Neuronal stem cell (in vitro differentiated cells): ENCODE measurements at places on chromosomes 6 and 20.

DNA sequence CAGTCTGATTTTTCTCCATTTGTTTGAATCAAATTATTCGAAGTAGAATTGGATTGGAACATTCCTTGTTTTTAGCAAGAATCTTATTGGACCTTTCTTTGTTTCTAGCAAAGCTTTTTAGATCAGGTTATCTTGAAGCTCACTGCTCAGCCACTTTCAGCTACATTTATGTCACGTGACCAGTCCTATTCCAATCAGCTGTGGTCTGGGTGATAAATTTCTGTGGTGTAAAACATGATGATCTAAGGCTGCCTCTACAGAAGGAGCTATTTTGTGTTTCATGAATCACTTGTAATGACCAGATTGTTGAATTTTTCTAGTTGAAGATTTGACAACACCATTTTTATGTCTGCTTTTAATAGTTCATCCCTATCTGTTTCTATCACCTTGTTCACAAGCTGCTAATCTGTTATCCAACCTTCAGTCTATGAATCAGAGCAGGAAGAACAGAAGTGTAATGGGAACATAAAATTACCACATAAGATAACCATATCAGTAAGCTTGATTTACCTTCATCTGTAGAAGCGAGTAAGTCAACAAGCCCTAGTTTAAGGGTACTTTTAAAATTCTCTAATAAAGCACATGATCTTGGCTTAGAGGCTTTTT is 101.0 kb upstream of the MAP3K7 start:
- H3K27ac ChIP-seq = no peak overlapping the region
- H3K27me3 ChIP-seq = no peaks in the 10 kb centered on the region
- no peaks in the 10 kb centered on the region for H3K36me3 ChIP-seq
- H3K4me3 ChIP-seq = no peak overlapping the region
- DNase-seq = no peak

DNA sequence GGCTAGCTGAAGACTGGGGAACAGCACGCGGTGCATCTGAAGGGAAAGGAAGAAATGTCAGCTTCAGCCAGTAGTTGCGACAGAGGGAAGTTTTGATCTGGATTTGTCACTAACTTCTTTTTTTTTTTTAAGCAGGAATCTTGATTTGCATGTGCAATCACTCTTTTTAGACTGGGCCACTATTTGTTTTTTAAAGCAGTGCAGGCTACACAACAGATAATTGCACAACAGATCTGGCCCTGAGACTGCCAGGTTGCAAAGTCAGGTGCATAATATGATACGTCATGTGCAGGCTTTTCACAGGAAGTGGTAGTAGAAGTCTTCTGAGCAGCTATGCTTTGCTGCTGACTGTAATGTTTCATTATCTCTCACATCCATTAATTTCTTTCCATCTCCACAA is 13.5 kb downstream of the PFDN4 start:
- H3K4me3 ChIP-seq = no peak overlapping the region
- H3K36me3 ChIP-seq = peaks cover 3% of the 10 kb centered on the region
- H3K27me3 ChIP-seq = no peaks in the 10 kb centered on the region
- no peaks in the 10 kb centered on the region for H3K4me1 ChIP-seq
- no peak for DNase-seq
- H3K27ac ChIP-seq = no peak overlapping the region

DNA sequence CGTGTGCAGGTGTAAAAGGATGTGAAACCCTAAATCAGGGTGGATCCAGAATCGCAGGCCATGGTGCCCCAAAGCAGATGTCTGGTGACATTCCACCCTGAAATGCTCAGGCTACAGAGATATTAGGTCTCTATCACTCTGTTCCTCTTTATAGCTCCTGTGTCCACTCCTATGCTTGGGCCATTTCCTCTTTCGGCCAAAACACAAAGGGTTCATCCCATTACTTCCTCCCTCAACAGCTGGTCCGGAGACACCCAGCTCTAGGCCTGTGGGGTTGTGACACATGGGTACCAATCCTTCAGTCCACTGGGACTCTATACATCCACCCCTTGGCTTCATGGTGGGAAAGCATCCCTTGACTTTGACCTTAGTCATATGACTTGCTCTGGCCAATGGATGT is 1.7 kb upstream of the SIGLEC1 start:
- no peak overlapping the region for H3K27ac ChIP-seq
- no peaks in the 10 kb centered on the region for H3K36me3 ChIP-seq
- no peak overlapping the region for H3K4me3 ChIP-seq
- DNase-seq = no peak
- H3K4me1 ChIP-seq = no peaks in the 10 kb centered on the region

- no peaks in the 10 kb centered on the region for H3K4me1 ChIP-seq
- no peak for DNase-seq
- H3K27ac ChIP-seq = no peak overlapping the region
- H3K36me3 ChIP-seq = no peaks in the 10 kb centered on the region
- H3K27me3 ChIP-seq = peaks cover 2% of the 10 kb centered on the region
These were observed 329.5 kb upstream of the HSF2 start for GRCh38 chr6:122069932-122070331.

GRCh38 chr20:57481281-57481711 is 43.6 kb downstream of the CTCFL start:
- H3K36me3 ChIP-seq = no peaks in the 10 kb centered on the region
- H3K27ac ChIP-seq = no peak overlapping the region
- no peaks in the 10 kb centered on the region for H3K27me3 ChIP-seq
- H3K4me3 ChIP-seq = no peak overlapping the region

DNA sequence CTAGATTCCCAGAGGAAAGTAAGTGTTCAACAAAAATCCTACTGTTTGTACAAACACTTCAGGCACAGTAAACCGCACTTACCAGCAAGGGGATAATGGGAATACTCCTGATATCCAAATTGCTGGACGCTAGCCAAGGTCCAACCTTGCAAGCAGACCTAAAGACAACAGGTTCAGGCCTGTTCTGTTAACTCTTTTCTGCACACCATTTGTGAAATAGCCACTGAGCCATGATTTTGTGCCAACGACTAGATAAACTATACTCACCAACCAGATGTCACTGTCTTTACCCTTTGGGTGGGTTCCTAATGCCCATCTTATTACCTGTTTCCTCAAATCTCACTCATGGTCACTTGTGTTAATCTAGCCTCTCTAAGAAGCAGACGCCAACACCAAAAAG is 43.5 kb downstream of the GOPC start:
- no peaks in the 10 kb centered on the region for H3K27me3 ChIP-seq
- no peak overlapping the region for H3K27ac ChIP-seq
- no peak overlapping the region for H3K4me3 ChIP-seq
- no peaks in the 10 kb centered on the region for H3K4me1 ChIP-seq

GRCh38 chr6:76814496-76815458 is 648.5 kb downstream of the HTR1B start:
- H3K27ac ChIP-seq = no peak overlapping the region
- H3K4me3 ChIP-seq = no peak overlapping the region
- H3K36me3 ChIP-seq = no peaks in the 10 kb centered on the region
- DNase-seq = no peak
- H3K27me3 ChIP-seq = no peaks in the 10 kb centered on the region

GRCh38 chr20:60361761-60362395 is 403.7 kb downstream of the CDH26 start:
- H3K36me3 ChIP-seq = no peaks in the 10 kb centered on the region
- DNase-seq = no peak
- H3K27ac ChIP-seq = no peak overlapping the region
- peaks cover 4% of the 10 kb centered on the region for H3K4me1 ChIP-seq
- no peak overlapping the region for H3K4me3 ChIP-seq
- H3K27me3 ChIP-seq = no peaks in the 10 kb centered on the region

GRCh38 chr20:33744773-33745385 is 13.1 kb downstream of the ZNF341 start:
- H3K4me1 ChIP-seq = peaks cover 4% of the 10 kb centered on the region
- H3K36me3 ChIP-seq = no peaks in the 10 kb centered on the region
- H3K27ac ChIP-seq = no peak overlapping the region
- no peaks in the 10 kb centered on the region for H3K27me3 ChIP-seq
- no peak for DNase-seq

DNA sequence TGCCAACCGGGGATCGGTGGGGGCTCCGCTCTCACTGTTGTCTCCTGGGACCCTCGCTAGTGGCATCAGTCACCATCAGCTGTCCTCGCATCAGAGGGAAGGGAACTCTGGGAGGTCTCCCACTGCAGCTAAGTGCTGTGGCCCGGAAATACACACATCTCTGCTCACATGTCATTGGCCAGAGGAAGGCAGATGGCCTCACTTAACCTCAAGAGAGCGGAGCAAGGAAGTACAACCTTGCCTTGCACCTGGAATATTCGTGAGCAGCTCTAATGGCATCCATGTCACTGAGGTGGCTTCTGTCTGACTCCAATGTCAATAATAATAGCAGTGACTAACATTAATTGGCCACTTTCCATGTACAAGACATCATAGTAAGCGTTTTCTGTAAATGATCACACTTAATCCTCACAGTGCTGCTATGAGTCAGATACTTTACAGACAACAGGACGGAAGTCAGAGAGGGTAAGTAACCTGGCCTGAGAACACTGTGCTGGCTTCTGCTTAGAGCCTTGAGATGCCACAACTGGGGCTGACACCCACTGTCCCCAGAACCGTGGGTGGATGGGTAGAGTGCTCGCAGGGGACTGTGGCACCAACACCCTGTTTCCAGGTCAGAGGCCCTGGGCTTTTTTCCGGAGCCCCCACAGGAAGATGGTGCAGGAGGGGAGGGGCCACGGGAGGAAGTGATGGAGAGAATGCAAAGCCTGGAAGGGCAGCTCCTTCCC is 6.0 kb downstream of the LHFPL5 start:
- H3K36me3 ChIP-seq = no peaks in the 10 kb centered on the region
- H3K27ac ChIP-seq = no peak overlapping the region
- no peaks in the 10 kb centered on the region for H3K4me1 ChIP-seq
- H3K4me3 ChIP-seq = no peak overlapping the region
- no peaks in the 10 kb centered on the region for H3K27me3 ChIP-seq

GRCh38 chr6:12420626-12421025 is 130.5 kb downstream of the EDN1 start:
- no peaks in the 10 kb centered on the region for H3K4me1 ChIP-seq
- H3K27me3 ChIP-seq = no peaks in the 10 kb centered on the region
- no peak overlapping the region for H3K4me3 ChIP-seq
- H3K27ac ChIP-seq = no peak overlapping the region
- no peaks in the 10 kb centered on the region for H3K36me3 ChIP-seq

GRCh38 chr6:44156494-44157151 is 2.0 kb upstream of the CAPN11 start:
- H3K4me3 ChIP-seq = no peak overlapping the region
- DNase-seq = no peak
- H3K4me1 ChIP-seq = peaks cover 2% of the 10 kb centered on the region
- no peaks in the 10 kb centered on the region for H3K27me3 ChIP-seq
- H3K36me3 ChIP-seq = peaks cover 6% of the 10 kb centered on the region
- no peak overlapping the region for H3K27ac ChIP-seq

DNA sequence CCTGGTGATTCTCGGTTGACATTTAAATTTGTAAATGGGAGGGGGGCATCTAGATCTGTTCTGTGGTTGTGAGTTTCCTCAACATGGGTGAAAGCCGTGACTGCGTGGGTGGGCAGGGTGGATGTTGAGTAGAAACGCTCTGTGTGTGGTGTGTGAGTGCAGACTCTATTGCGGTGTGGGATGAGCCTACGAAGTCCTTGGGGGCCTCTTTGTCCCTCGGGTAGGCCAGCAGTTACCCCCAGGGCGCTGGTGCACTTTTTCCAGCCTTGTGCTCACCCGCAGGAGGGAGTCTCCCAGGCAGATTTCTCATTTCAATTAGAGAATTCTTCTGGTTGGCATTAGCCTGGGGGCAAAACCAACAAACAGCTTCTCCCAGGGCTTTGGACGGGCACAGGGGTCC is 10.6 kb downstream of the TOX2 start:
- H3K36me3 ChIP-seq = no peaks in the 10 kb centered on the region
- H3K4me3 ChIP-seq = no peak overlapping the region
- DNase-seq = no peak
- H3K27me3 ChIP-seq = no peaks in the 10 kb centered on the region
- H3K4me1 ChIP-seq = peaks cover 2% of the 10 kb centered on the region

DNA sequence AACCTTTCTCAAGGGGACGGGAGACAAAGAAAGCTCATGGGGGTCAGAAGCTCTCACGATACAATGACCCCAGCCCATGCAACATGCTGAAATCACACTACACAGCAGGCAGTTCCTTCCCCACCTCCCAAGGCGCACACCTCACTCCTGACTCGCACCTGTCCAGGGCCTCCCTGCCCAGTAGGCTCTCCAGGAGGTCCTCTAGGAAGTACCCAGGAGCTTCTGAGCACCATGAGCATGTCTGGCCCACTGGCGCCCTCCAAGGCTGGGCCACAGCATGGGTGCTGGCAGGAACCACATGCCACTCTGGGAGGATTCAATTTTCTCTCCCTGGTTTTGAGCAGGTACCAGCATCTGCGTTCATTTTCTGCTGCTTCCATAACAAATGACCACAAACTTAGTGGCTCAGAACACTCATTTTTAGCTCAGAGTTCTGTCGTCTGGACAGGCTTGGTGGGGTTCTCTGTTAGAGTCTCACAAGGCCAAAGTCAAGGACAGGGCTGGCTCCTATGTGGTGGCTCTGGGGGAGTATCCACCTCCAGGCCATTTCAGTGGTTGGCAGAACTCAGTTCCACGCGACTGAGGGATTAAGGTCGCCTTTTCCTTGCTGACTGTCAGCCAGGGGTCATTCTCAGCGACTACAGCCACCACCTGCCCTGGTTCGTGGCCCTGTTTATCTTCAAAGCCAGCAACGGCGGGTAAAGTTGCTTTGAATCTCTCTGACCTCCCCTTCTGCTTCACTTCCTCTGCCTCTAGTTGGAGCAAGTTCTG is 32.7 kb downstream of the ACSS1 start:
- no peak overlapping the region for H3K27ac ChIP-seq
- no peaks in the 10 kb centered on the region for H3K4me1 ChIP-seq
- no peaks in the 10 kb centered on the region for H3K27me3 ChIP-seq
- no peak for DNase-seq
- no peaks in the 10 kb centered on the region for H3K36me3 ChIP-seq

GRCh38 chr6:31576897-31577578 is 1.7 kb downstream of the TNF start:
- H3K4me1 ChIP-seq = peaks cover 8% of the 10 kb centered on the region
- no peaks in the 10 kb centered on the region for H3K27me3 ChIP-seq
- H3K36me3 ChIP-seq = no peaks in the 10 kb centered on the region
- DNase-seq = no peak
- no peak overlapping the region for H3K4me3 ChIP-seq

DNA sequence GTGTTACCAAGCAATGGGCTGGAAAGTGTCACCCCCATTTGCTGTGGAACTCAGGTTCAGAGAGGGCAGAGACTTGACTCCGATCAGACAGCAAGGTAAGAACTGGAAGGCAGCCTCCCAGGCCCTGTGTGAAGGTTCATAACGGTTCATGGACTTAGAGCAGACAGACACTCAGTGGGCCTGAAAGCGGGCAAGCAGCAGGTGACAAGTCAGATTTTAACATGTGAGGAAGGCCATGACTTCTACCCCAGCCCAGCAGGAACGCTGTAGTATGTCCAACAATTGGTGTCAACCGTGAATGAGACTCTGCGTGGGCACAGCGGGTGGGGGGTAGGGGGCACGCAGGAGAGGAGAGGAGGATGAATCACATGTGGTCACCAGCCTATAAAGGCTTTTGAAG is 217.6 kb upstream of the SNX9 start:
- H3K27me3 ChIP-seq = no peaks in the 10 kb centered on the region
- no peak for DNase-seq
- peaks cover 7% of the 10 kb centered on the region for H3K4me1 ChIP-seq
- H3K36me3 ChIP-seq = no peaks in the 10 kb centered on the region
- H3K4me3 ChIP-seq = no peak overlapping the region
- no peak overlapping the region for H3K27ac ChIP-seq
